ENCODE measurements at places on chromosomes 12 and 14. TPM values are rescaled to one million over a fixed set of nuclear protein-coding genes. Genes with fewer than 3 reads are reported as not detected.

Gene TRHDE
- total RNA-seq: 7.9 TPM

Gene AICDA
- total RNA-seq: not detected

Gene PROX2
- total RNA-seq: not detected

Gene TRIM9
- total RNA-seq: 3.1 TPM

Gene SLC25A47
- total RNA-seq: not detected

- DNase-seq: no peak
These were observed 7.9 kb upstream of the PLEKHG6 start for GRCh38 chr12:6302621-6303020.

GRCh38 chr12:21852251-21852650, 77.7 kb upstream of the KCNJ8 start:
- peak; percentile 2 for DNase-seq

- DNase-seq: no peak
These were observed 10.7 kb upstream of the GPX2 start for GRCh38 chr14:64953310-64953654.

DNA sequence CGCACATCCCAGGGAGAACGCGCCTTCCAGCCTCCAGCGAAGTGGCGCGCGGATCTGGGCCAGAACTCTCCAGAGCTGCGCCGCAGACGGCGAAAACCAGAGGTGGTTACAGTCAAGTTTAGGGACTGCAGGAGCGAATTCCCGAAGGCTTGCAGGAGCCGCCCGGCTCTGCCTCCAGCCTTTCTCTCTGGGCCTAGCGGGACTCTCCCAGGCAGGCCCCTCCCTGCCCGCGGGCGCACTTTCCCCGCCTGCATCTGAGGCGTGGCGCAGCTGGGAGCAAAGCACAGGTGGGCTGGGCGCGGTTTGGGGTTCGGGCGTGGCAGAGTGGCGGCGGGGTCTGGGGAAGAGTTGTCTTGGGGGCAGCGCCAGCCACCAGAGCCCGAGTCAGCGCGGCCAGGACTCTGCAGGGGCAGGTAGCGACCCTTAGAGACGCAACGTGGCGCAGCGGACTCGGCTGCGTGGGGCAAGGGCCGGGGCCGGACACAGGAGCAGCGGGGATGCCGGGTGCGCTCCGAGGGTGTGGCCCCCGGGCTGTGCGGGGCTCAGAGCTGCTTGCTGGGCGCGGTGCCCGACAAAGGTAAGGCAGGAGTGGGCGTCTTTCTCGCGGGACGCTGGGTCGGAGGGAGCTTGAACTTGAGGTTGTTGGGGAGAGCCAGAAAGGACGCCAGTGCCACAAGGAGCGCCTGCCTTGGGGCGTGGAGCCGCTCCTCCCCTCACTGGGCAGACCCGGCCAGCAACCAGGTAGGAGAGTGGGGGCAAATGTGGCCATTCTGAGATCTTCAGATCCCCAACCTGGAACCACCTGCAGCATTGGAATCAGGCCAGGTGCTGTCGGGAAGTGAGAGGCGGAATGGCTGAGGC, 1126.0 kb downstream of the AACS start:
- peak; percentile 6 for DNase-seq

Measured in Daoy (cell line).